ENCODE measurements at places on chromosomes 1 and 21.

GRCh38 chr21:25708467-25709065 lies 26.1 kb downstream of the ATP5PF start:
- no peak for DNase-seq

DNA sequence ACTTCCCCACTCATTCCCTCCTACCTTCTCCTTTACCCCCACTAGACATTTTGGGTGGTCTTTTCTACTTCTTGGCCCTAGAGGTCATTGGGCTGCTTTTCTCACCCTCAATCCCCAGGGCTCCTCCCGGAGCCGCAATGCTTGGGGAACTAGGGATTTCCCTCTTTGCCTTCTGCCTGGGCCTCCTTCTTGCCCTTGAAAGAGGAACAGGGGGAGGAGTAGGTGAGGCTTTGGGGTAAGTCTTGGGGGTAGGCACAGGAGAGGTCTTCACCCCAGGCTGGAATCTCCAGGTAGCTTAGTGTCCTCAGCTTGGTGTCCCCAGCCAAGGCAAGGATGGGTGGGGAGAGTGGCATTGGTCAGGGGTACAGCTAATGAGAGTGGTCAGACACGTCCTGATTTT lies 56.2 kb upstream of the EPS8L3 start:
- DNase-seq, result no peak

DNA sequence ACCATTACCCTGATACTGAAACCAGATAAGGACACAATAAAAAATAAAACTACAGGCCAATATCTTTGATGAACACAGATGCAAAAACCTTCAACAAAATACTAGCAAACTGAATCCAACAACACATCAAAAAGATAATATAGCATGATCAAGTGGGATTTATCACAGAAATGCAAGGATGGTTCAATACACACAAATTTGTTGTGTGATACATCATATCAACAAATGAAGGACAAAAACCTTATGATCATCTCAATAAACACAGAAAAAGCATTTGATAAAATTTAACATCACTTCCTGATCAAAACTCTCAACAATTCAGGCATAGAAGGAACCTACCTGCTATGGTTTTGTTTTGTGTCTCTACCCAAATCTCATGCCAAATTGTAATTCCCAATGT lies 74.3 kb upstream of the VANGL1 start:
- no peak for DNase-seq

DNA sequence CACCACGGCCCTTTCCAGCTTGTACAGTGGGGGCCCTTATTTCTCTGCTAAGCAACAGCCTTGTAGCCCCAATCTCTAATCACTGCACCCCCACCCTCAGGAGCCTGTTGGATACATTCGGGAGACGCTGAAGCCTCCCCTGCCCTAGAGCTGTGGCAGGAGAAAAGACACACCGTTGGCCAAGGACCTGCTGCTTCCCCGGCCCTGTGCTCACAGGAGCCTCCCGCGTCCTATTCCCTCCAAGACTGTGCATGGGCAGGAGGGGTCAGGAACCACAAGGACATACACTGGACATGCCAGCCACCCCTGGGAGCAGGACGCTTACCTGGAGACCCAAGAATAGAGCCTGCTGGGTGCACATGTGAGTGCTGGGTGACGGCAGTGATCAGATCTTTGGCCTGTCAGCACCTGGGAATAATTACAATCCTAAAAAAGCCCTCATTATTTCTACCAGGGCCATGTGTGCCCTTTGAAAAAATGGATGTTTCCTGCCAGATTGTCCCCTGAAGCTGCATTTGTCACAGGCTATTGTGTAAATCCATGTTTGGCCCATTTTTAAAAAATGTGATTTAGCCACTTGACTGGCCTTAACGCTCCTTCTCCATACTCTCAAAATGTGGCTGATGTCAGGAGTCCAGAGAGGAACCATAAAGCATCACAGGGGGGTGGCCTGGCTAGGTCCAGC lies 590.6 kb downstream of the MATN1 start:
- DNase-seq, result no peak

- DNase-seq, result no peak
Measured at GRCh38 chr1:89640440-89640839, 7.5 kb downstream of the LRRC8C start.

GRCh38 chr1:205703072-205703471 lies 22.8 kb upstream of the SLC45A3 start:
- no peak for DNase-seq

DNA sequence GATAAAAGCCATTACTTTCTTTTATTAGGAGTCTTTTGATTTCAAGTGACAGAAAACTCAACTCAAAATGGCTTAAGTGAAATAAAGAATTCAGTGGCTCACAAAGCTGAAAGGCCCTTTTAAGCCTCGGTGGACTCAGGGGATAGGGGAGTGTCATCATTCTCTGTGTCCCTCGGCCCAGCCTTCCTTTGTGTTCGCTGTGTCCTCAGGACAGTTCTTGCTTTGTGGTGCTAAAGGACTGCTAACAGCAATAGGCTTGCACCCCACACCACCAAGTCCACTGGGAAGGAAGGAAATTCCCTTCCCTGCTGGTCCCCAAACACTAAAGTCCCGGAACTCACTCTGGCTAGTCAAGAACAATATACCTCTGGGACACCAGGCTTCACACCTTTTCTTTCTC lies 129.2 kb downstream of the NTPCR start:
- DNase-seq, result no peak

All from NCI-H2081 treated with DMSO at 0.1 percent for 48 hours (cell line).